Fibroblast of skin of left quadriceps (primary cell): ENCODE measurements at places on chromosomes 4 and X.

- no peak for DNase-seq
Measured at GRCh38 chr4:105624530-105624929, 72.1 kb downstream of the ARHGEF38 start.

GRCh38 chr4:931194-931959 lies 739 bp downstream of the GAK start:
- no peak for DNase-seq

DNA sequence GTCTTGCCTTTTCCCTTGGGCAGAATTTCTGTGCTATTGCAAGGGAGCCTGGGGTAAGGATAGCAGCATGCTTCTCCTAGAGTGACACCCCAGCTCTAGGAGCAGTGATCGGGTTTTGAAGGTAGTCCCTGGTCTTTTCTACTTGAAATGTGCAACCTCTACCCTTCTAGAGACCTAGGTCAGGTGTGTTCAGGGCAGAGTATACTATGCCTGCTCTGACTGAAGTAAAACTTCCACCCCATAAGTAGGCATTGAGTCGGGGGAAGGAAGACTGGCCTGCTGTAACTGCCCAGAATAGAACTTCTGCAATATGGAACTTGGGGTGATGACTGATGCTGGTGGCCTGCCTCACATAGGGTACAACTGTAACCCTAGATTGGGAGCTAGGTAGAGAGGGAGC lies 80.9 kb downstream of the ARHGAP36 start:
- no peak for DNase-seq

DNA sequence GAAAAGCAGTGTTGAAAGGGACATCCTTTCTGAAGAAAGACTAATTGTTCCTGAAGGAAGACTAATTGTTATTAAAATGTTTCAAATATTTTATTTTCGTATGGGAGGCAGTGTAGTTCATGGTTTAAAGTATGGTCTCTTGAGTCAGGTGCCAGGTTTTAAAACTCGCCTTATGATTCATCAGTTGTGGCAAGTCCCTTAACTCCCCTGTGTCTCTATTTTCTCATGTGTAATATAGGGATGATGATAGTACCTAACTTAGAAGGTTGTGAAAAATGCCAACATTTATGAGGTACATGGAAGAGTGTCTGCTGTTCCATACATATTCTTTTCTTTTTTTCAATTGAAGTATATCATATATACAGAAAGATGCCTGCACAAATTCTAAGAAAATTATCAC lies 414.2 kb upstream of the DIPK2B start:
- DNase-seq, result no peak

- DNase-seq, result no peak
Measured at GRCh38 chrX:111560801-111561200, 49.4 kb downstream of the SERTM2 start.

DNA sequence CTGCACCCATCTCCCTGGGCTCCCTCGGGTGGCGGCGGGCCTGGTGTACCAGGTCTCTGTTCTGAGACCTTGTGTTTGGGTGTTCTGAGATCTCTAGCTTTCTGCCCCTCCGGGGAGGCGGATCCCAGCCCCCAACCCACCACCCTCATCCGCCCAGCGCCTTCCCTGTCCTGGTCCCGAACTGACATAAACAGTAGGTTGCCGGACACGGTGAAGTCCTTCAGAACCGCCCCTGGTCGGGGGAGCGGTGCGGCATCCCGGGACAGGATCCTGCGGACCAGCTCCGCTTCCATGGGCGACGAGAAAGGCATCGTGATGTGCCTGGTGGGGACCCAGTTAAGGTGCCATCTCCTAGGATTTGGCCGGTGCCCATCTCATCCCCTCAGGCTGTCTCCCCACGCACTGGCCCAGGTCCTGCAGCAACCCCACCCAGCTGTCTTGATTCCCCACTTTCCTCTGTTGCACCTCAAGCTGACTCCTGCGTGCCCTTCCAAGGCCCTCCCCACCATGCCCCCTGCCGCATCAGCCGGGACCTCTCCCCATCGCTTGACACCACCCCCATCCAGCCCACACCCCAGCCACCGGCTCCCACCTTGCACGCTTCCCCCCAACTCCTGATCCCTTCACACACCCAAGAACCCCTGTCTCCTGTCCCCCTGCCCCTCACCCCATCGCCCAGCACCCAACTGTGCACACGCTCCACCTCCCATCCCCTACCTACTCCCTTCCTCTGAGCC lies 900 bp downstream of the CTAG2 start:
- DNase-seq, result no peak

GRCh38 chr4:78659665-78660064 lies 108.1 kb downstream of the ANXA3 start:
- no peak for DNase-seq

- DNase-seq, result no peak
Measured at GRCh38 chr4:1577822-1578217, 106.3 kb downstream of the FAM53A start.

- DNase-seq, result no peak
Measured at GRCh38 chr4:180530787-180531186, 1712.4 kb upstream of the TENM3 start.

DNA sequence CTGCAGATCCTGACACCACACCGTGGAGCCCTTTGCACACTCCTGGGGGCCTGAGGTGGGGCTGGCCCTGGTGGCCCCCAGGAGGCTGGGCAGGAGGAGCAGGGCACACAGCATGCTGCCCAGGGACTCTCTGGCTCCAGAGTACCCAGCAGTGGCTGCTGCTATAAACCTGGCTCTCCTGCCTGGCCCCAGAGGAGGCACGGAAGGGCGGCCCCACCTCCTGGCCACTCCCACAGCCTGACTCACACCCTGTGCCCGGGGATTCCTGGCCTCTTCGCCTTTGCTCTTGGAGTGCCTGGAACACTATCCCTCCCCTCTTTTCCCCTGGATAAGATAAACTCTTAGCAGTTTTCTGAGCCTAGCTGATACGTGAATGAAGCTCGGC lies at the start of gene PSAPL1:
Gene PSAPL1, minus strand, starts transcription at position 165 of the 385 bp plus-strand sequence. Its CDS starts 51 bp downstream, at position 114.
- DNase-seq, result no peak
